ENCODE measurements at places on chromosomes 11 and 22. TPM values are rescaled to one million over a fixed set of nuclear protein-coding genes. Genes with fewer than 3 reads are reported as not detected.
A peak's percentile ranks its signal among the peaks of the same experiment; 100 is the strongest.

Gene FAM227A
- total RNA-seq, result 3.3 TPM

Gene CASP1
- total RNA-seq, result 13.6 TPM

Gene LSP1
- 54.6 TPM for total RNA-seq

Gene FLRT1
- 0.29 TPM for total RNA-seq

Gene OR4A16
- not detected for total RNA-seq

Gene ST13
- total RNA-seq, result 249 TPM

Gene GTF2H1
- 134 TPM for total RNA-seq

- peak; percentile 76 for DNase-seq
Observed at GRCh38 chr22:21659864-21660525, 5.8 kb upstream of the PPIL2 start.

DNA sequence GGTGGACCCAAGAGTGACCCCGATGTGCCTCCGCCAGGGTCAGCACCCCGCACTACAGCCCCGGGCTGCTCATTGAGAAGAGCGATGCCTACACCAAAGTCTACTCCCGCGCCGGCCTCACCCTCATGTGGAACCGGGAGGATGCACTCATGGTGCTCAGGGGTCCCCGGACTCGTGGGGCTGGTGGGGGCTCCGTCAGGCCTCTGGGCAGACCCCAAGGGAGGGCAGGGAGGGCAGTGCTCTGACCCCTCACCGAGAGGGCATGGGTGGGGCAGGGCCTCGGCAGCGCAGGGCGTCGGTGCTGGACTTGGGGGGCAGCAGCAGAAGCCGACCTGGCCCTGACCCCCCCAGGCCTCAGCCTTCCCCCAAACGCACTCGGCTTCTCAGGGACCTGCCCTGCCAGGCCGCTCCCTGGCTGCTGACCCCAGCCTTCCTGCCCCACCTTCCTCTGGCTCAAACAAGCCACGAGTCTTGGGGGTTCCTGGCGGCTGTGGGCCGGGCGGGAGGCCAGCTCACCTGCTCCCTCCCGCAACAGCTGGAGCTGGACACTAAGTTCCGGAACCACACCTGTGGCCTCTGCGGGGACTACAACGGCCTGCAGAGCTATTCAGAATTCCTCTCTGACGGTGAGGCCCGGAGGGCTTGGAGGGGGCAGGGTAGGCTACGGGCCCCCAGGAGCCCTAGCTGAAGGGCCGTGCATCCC lies 2.9 kb downstream of the MUC2 start:
- DNase-seq, result peak; percentile 72

GRCh38 chr11:83801799-83802198 lies 515.6 kb upstream of the CCDC90B start:
- no peak for DNase-seq

DNA sequence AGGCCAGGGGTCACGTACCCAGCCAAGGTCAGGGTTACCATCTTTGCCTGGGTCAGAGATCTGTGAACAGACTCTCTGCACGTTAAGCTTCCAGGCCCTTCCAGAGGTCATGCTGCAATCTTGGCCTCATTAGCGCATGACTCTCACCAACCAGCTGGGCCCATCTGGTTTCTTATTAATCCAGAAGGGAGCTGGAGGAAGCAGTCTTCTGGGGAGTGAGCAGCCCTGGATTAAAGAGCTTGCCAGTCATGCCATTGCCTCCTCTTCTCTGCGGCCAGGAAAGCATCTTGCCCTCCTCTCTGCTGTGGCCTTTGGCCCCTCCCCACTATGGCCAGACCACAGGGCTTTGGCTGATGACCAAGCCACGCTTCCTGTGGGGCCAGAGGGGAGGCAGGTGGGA lies 57.4 kb downstream of the CHST1 start:
- no peak for DNase-seq

DNA sequence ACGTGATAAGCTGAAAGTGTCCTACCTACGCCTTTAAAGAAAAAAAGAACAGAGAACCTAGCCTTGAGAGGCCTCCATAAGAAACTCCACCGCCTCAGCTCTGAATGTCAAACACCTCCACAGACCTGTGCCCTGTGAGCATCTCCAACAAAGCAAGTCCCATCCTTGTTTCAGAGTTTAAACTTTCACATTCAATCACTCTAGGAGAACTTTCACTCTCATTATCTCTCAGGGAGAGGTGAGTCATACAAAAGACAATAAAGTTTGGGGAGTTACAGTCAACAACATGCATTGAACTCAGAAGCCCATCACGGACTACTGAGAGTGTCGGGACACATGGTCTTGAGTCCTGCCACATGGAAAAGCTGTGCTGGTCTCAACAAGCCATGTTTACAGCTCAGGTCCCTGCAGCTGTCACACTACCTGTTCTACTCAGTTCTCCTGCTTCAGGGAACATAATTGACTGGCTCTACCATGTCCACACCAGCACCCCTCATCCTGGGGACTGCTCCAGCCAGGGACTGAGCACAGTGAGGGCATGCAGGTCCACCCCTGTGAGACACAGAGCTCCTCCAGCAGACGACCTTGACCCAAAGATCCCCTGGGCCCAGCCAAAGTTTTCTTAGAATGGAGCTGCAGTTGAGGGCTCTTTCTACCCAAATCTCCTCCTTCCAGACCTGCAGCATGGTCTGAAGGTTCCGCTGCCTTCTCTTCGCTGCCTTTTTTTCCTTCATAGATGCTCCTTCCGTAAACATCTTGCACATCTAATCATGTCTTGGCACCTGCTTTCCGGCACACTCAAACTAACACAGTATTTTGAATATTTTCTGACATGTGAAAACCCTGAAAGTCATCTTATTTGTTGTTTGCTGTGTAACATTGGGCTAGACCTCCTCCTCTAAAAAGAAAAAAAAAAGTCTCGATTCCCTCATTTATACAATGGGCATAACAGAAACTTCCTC lies 114.9 kb downstream of the ETS1 start:
- DNase-seq, result peak; percentile 63

DNA sequence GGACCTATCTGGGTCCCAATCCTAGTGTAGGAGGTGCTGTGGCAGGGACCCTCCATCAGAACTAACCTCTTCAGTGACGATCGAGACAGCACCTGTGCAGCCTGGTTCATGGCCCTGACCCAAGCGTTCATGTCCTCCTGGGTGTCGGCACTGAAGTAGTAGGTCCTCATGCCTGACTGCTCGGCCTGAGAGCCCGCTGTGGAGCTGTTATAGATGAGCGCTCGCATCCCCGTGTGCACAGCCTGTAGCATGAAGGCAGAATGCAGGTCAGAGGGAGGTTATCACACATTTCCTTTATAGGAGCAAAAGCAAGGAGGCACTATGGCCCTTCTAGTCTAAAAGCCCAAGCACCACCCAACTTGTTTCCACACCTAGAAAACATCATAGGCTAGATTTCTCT lies 103.0 kb downstream of the C11orf58 start:
- DNase-seq, result no peak

- DNase-seq, result no peak
Observed at GRCh38 chr11:129323896-129324502, 51.6 kb upstream of the BARX2 start.

DNA sequence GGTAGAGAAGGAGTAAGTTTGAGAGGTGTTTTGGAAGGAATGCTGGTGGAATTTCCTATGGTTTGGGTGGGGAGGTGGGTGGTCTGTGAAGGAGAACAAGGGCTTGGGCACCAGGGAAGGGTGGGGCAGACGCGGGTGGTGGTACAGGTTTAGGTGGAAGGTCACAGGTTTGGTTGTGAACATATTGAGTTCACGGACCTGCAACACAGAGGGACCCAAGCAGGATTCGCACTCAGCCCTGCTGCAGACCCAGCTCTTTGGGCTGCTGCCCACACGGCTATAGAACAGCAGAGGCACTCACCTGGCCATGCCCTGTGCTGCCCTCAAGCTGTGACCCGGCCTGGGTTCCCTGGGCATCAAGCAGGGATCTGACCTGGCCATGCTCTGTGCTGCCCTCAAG lies 33.5 kb upstream of the EMID1 start:
- no peak for DNase-seq

DNA sequence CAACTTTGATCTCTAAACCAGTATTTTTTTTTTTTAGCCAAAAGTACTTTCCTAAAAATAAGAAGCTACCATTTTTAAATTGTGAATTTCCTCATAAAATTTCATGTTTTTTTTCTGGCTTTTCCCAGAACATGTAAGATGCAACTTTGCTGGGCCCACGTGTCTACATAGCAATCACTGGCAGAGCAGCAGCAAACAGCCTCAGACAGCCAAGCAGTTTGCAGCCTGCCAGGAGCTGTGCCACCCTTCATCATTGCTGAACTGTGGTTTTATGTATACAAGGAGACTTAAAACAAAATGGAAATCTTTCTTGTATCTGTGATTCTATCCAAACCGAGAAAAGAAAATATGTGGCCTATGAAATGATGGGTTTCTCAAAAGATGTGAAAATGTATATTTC lies 110.2 kb downstream of the GRIA4 start:
- DNase-seq, result no peak

GRCh38 chr22:25165785-25166184 lies 33.9 kb upstream of the CRYBB3 start:
- no peak for DNase-seq

DNA sequence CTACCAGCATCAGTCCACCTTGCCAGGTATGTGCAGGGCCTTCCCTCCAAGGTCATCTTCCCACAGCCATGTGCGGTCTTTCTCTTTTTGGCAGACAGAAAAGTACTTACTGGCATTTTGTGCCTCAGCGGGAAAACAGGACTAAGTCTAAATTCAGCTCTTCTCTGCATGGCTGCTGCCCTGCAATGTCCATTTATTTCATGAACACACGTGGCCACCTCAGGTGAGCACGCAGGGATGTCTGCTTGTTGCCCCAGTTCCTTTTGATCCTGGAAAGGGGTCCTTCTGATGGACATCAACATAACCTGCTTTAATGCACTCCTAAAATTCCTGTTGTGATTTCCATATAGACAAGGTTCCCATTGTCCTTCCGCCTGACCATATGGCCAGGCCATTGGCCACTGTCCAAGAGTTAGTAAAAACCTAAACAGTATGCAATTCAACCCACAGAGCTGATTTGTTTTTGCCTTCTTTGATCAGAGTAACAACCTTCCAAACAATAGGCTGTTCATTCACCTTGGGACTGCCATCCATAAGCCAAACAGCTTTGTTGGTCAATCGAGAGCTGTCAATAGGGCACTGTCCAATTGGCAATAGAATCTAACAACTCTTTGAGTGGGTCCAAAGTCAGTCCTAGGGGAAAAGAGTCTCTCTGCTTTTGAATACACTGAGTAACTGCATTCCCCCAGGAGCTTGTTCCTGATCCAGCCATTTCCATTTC lies 5.9 kb downstream of the TREH start:
- DNase-seq, result no peak

- DNase-seq, result no peak
Observed at GRCh38 chr11:125235071-125235471, 70.5 kb downstream of the PKNOX2 start.

- DNase-seq, result no peak
Observed at GRCh38 chr11:16034074-16034473, 322.3 kb downstream of the SOX6 start.

- DNase-seq, result peak; percentile 89
Observed at GRCh38 chr11:19995145-19995544, 165.1 kb downstream of the DBX1 start.

GRCh38 chr22:26050079-26050478 lies 119.2 kb upstream of the SEZ6L start:
- no peak for DNase-seq

DNA sequence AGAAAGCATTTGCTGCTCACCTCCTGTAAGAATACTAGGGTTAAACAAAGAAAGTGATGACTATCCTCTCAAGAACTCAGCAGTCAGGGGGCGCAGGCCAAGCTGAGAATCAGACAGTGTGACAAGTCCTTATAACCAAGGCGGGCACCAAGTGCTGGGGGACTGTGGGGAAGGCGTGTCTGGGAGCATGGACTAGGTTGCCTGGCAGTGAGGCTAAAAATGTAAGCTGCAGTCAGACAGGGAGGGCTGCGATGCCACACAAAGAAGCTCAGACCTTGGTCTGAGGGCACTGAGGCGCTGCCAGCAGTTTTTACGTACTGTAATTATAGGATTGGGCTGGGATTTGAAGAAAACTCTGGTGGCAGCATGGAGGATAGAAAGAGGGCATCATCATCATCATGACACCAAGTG lies 73.7 kb downstream of the FLI1 start:
- DNase-seq, result peak; percentile 90

- no peak for DNase-seq
Observed at GRCh38 chr11:126054408-126054807, 8.3 kb downstream of the CDON start.

Data from osteoblast (primary cell).